ENCODE measurements at places on chromosomes 7 and 10.

DNA sequence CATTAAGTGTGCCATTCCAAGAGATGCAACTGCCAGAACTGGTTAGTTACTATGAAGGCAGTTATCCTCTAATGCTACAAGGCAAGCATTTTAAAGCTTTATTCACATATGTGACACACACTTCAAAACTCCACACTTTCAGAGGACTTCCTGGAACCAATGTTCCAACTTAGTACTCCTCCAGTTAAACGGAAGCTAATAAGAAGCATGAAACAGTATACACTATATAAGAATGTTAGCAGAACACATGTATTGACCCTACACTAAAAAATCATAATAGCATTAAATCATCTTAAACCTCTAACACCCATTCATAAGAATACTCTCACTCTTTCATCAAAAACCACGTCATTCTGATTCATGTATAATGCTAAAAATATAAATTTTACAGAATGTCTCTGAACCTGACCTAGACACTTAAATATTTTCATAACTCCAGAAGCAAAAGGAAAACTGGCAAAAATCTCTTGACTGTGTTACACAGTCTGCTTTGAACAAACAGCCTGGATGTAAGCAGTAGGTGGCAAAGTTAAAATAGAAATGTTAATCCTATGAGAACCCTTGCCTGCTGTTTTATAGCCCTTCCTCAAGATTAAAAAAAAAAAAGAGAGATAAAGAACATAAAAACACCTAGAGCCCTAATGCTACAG lies 135.0 kb downstream of the SEMA3C start:
- no peak overlapping the region for H3K4me3 ChIP-seq
- no peaks in the 10 kb centered on the region for H3K27me3 ChIP-seq
- no peaks in the 10 kb centered on the region for H3K4me1 ChIP-seq
- H3K27ac ChIP-seq: no peak overlapping the region
- no peak for DNase-seq

- no peaks in the 10 kb centered on the region for H3K4me1 ChIP-seq
- no peak overlapping the region for H3K27ac ChIP-seq
- no peaks in the 10 kb centered on the region for H3K27me3 ChIP-seq
- DNase-seq: no peak
- peaks cover 15% of the 10 kb centered on the region for H3K36me3 ChIP-seq
- H3K4me3 ChIP-seq: no peak overlapping the region
Observed at GRCh38 chr7:7953806-7954205, 14.8 kb upstream of the GLCCI1 start.

DNA sequence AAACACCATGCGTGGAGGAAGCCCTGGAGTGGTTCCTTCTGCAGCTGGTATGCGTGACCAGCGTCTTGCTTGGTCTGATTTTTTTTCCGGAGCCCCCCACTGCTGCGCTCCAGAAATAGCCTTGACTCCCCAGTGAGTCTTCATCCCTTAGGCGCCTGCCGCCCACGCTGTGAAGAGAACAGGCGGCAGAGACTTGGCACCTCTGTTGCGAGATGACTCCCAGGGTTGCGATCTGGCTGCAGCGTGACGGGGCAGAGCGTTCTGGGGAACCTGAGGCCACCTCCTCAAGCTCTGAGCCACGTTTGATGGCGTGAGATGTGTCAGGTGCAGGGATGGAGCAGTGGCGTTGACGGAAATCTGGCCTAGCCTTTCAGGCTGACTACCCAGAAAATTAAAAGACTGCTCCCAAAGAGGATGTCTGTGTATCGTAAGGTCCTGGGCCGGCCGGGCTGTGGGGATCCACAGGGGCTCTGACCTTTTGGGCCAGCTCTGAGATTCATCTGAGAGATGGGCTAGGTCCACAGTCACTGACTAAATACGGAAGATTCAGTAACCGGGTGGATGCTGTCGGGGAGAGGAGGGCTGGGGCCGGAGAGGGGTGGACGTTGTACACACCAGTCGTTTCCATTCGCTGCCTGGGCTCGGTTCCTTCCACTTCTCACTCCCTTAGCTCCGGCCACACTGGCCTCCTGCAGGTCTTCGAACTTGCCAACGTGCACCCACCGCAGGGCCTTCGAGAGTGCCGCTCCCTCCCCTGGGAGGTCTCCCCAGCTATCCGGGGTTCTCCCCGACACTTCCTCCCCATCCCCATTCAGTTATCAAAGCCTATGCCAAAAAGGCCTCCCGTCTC lies 33.8 kb downstream of the PFKFB3 start:
- no peak overlapping the region for H3K4me3 ChIP-seq
- H3K27ac ChIP-seq: peak overlapping the region; percentile 11
- peaks cover 59% of the 10 kb centered on the region for H3K36me3 ChIP-seq
- no peaks in the 10 kb centered on the region for H3K27me3 ChIP-seq

DNA sequence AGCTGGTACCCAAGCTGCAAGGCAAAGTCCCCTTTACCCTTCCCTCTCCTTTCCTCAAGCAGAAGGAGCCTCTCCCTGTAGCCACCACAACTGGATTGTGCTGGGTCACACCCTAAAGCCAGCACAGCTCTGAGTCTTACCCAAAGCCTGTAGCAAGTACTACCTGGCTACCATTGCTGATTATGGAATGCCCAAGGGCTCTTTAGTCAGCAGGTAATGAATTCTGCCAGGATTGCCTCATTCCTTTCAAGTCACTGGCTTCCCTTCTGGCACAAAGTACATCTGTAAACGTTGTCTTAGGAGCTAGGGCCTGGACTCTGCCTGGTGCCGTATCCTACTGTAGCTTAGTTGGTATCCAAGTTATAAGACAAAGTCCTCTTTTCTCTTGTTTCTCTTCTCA lies 52.0 kb downstream of the FAS start:
- no peak for DNase-seq
- peaks cover 5% of the 10 kb centered on the region for H3K27me3 ChIP-seq
- H3K4me3 ChIP-seq: no peak overlapping the region
- H3K27ac ChIP-seq: no peak overlapping the region
- no peaks in the 10 kb centered on the region for H3K4me1 ChIP-seq

- no peak overlapping the region for H3K27ac ChIP-seq
- H3K4me1 ChIP-seq: peaks cover 17% of the 10 kb centered on the region
- no peaks in the 10 kb centered on the region for H3K36me3 ChIP-seq
- no peak for DNase-seq
- H3K27me3 ChIP-seq: peaks cover 14% of the 10 kb centered on the region
- H3K4me3 ChIP-seq: no peak overlapping the region
Observed at GRCh38 chr10:79079054-79079397, 10.3 kb downstream of the ZMIZ1 start.

DNA sequence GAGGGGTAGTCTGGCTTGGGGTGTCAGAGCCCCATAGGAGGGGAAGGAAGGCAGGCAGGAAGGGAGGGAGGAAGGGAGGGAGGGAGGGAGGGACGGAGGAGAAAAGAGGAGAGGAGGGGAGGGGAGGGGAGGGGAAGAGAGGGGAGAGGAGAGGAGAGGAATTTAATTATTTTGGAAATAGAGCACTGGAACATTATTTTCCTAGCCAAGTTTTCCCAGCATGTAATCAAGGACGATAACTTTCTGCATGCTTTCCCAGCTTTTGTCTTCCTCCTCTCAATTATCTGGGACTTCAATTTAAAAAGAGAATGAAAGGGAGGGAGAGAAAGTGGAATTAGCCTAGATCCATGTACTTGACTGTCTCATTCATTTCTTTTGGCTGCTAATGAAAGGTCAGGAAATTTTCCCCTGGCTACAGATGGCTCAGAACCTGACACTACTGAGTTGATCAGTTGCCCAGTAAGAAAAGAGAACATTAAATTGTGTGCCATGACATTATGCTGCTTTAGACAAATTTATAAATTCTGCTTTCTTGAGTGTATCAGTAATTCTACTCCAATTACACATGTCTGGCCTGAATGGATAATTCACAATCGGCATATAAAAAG lies 148.8 kb downstream of the LRRC4 start:
- no peak overlapping the region for H3K4me3 ChIP-seq
- H3K27ac ChIP-seq: no peak overlapping the region
- peaks cover 4% of the 10 kb centered on the region for H3K4me1 ChIP-seq
- no peaks in the 10 kb centered on the region for H3K27me3 ChIP-seq

DNA sequence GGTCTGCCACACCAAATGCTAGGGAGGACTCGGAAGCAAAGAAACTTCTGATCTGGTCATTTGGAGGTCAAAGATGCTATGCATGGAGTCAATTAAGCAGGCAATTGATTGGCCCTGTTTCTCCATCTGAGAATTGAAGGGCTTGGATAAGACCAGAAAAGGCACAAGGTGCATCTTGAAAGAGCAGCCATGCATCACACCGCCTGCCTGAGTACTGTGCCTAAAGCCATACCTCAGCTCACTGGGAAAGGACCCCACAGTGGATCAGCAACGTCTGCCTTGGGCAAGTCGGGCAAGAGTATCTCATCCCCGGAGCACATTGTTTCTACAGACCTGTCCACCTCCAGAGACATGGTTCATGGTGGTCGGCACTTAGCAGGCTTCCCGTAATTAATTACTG lies 42.4 kb downstream of the DLG5 start:
- H3K4me1 ChIP-seq: no peaks in the 10 kb centered on the region
- DNase-seq: no peak
- H3K27ac ChIP-seq: no peak overlapping the region
- no peaks in the 10 kb centered on the region for H3K36me3 ChIP-seq

DNA sequence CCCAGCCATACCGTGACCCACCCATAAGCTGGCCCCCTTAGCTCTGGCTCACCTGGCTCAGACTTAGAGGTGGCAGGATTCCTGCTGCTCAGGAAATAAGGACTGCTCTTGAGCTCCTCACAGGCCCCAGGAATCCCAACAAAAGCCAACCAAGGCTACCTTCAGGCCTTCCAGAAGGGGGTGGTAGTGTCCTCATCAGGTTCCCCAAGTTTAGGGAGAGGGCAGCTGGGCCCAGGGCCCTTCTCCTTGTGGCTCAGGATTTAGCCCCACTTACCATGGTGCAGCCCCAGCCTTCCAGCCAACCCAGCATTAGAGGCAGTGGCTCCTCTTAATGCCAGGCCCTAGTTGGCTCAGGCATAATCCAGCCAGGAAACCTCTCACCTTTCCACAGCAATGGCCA lies 23.5 kb downstream of the NPFFR1 start:
- peaks cover 2% of the 10 kb centered on the region for H3K36me3 ChIP-seq
- peaks cover 9% of the 10 kb centered on the region for H3K4me1 ChIP-seq
- no peak overlapping the region for H3K27ac ChIP-seq

GRCh38 chr7:85039196-85039923 lies 147.5 kb downstream of the SEMA3D start:
- no peaks in the 10 kb centered on the region for H3K27me3 ChIP-seq
- no peak overlapping the region for H3K27ac ChIP-seq
- no peak for DNase-seq
- H3K36me3 ChIP-seq: no peaks in the 10 kb centered on the region
- H3K4me1 ChIP-seq: no peaks in the 10 kb centered on the region

DNA sequence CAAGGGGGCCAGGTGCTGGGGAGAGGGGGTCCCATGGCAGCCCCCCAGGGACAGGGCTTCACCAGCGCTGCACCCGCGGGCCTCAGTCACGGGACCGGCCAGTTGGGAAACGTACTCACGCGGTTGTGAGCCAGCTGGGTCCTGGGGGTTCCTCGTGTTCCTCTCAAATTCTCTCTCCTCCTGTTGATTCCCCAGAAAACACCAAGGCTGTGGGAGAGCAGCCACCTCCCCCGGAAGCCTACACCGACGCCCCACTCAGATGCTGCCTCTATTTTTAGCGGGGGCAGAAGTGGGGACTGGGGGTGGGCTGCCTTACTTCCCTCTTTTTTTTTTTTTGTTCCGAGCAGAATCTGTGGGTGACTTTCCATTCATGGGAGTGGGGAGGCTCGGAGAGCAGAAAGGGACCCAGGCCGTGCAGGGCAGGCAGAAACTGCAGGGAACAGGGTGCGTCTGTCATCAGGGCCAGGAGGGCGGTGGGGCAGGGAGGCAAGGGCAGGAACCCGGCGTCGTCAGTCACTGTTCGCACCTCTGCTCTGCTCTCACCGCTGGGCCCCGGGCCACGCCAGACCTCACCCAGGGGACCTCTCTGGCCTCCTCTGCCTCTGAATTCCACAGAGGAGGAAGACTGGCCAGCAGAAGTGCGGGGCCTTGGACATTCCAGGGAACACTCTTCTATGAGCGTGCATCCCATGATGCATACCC lies 63.1 kb downstream of the CARD11 start:
- H3K36me3 ChIP-seq: peaks cover 55% of the 10 kb centered on the region
- no peaks in the 10 kb centered on the region for H3K27me3 ChIP-seq
- H3K4me1 ChIP-seq: peaks cover 80% of the 10 kb centered on the region
- peak overlapping the region; percentile 3 for H3K4me3 ChIP-seq

- H3K4me1 ChIP-seq: no peaks in the 10 kb centered on the region
- no peak overlapping the region for H3K4me3 ChIP-seq
Observed at GRCh38 chr7:28530803-28531175, 118.5 kb downstream of the CREB5 start.

DNA sequence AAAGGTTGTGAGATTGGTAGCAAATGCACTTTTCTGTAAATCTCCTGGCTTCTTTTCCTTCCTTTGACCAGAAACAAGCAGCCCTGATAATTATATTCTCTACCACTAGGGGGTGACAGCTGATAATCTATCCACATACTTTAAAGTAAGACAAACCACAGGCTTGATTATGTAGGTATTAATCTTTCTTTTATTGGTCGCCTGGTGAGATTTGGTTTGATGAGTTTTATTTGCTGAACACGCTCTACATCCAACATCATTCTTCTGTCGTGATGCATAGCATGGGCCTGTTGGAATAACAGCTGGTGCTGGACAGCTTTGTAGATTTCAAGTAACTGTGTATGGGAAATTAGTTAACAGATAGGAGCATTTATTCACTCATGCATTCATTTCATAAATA lies 63.5 kb downstream of the ZNF365 start:
- no peak overlapping the region for H3K27ac ChIP-seq
- no peak overlapping the region for H3K4me3 ChIP-seq
- H3K36me3 ChIP-seq: no peaks in the 10 kb centered on the region
- peaks cover 11% of the 10 kb centered on the region for H3K27me3 ChIP-seq
- peaks cover 10% of the 10 kb centered on the region for H3K4me1 ChIP-seq

DNA sequence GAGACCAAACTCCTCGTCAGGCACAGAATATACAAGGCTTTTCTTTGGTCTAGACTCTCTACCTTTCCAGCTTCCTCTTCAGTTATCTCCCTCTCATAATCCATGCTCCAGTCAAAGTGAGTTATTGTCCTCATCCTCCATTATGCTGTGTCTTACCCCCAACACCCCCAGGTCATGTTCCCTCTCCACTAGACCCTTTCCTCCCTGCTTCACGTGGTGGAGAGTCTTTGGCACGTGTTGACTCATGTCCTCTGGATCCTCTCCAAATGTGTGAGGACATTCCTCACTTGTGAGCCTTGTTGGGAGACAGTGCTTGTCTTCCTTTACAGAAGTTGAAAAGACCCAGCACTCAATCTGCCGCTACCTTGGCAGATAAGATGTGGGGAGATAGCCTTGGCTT lies 36.0 kb upstream of the DLD start:
- H3K27ac ChIP-seq: no peak overlapping the region
- H3K4me1 ChIP-seq: peaks cover 31% of the 10 kb centered on the region
- H3K27me3 ChIP-seq: peaks cover 12% of the 10 kb centered on the region
- no peak for DNase-seq

DNA sequence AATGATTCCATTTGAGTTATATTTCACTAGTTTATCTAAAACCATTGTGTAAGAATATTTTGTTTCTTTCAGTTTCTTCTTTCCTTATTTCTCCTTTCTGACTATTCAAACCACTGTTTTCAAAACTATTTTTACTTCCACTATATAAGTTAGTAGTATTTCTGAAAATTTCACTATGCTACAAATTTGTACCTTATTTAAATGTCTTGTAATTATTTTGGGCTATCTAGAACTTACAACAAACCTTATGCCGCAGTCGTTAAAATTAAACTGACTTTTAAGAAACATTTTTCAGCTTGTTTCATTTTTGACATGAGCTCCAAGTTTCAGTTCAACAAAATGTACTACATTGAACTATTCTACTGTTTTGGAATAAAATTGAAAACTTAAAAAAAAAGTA lies 1.8 kb downstream of the TFEC start:
- H3K27ac ChIP-seq: no peak overlapping the region
- no peak overlapping the region for H3K4me3 ChIP-seq

Data from activated naive CD4-positive, alpha-beta T cell treated with anti-CD3 and anti-CD28 coated beads, Interleukin-2, amount 10 ng/mL, durations not matched to agents 7 days and 5 days (primary cell).